ENCODE measurements at places on chromosomes 6 and 20.
A peak's percentile ranks its signal among the peaks of the same experiment; 100 is the strongest.

- no peak for DNase-seq
Observed at GRCh38 chr6:105917038-105917695, 169.0 kb upstream of the PRDM1 start.

- DNase-seq, result no peak
Observed at GRCh38 chr6:144647971-144648651, 363.0 kb downstream of the UTRN start.

DNA sequence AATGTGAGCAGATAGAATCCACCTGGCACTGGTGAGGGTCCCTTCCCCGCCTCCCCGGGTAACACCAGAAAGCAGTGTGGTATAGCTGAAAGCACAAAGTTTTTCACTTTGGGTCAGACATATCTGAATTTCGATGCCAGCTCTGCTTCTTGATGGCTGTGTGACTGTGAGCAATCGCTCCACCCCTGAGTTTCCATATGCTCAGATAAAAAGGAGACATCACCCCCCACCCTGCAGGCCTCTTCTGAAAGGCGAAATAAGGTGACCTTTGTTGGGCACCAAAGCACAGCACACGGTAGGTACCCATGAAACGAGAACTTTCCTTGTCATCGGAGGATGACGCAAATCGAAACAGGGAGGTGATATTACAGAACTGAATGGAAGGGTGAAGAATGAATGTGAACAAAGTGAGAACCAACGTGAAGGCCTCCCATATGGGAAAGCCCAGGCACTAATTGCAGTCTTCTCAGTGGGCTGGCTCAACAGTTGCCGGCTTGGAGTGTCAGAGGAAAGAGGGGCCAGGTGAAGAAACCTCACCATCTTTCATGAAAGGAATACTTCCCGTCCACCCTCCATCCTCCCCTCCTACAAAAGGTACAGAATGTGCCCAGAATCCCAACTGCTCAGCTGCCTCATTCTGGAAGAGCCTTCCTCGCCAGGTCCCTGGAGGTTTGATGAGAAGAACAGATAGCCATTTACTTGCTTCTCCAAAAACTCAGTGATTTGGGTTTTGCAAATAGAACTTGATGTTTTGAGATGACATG is 61.8 kb downstream of the NFATC2 start:
- DNase-seq, result no peak

- no peak for DNase-seq
Observed at GRCh38 chr6:156080371-156080770, 624.7 kb upstream of the NOX3 start.

- no peak for DNase-seq
Observed at GRCh38 chr6:166655251-166655650, 28.2 kb upstream of the RPS6KA2 start.

DNA sequence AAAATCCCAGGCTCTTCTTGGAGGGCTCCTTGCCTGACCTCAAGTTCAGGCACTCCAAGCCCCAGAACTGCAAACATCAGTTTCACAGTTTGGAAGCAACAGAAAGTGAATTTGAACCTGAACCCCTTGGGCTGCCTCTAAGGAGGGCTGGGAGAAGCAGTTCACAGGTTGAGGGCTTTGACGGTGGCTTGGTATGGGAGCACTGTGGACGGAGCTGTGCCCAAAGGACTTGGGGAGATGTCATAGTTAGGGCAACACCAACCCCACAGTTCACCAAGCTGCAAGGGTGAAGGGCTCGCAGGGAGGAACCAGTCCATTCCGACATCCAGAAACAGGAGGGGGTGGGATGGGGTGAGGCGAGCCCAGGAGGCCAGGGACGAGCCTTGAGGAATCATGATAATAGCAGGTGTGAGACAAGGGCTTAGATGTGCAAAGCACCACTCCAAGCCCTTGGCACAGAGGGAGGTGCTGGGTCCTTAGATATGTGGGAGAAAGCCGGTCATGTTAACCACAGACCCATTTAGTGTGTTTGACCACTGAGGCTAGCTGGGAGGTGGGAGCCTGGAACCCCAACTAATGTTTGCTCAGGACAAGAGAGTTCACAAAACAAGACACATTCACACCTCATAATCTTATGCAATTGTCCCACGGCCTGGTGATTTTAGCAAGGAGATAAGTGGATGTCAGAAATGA is 4.3 kb downstream of the CEBPB start:
- no peak for DNase-seq

GRCh38 chr20:31644701-31645100 is 7.0 kb downstream of the COX4I2 start:
- DNase-seq, result no peak

DNA sequence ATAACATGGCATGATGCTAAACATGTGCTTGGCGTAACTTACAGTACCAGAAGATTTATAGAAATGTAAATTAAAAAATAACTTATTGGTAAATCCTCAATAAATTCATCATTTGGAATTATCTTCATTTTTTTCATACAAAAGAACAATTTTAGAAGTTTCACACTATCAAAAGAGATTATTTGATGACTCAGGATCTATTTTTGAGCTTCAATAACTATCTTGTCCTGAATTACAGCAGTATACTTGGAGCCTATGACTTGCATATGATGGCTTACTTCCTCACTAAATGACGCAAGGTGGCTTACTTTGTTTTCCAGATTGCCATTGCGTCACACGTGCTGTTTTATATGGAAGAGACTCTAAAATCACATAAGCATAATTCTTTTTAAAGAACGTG is 49.2 kb downstream of the KHDRBS2 start:
- no peak for DNase-seq

DNA sequence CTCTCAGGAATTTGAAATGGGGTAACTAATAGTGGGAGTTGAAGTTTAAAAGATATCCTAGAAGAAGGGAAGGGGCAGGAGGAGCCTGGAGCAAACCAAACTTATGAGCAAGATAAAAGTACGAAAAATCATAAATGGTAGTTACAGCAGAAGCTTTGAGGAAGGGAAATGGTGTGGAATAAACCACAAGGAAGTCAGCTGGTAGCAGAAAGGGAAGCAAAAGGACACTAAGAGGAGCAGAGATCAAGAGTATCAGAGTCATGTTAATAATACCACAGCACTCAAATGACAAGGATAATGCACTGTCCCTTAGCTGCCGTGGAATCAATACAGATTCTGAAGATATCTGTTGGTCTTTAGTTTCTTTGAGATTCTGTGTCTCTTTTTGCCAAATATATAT is 44.9 kb upstream of the CCDC28A start:
- DNase-seq, result no peak

- DNase-seq, result no peak
Observed at GRCh38 chr6:15530411-15530810, 132.4 kb downstream of the DTNBP1 start.

DNA sequence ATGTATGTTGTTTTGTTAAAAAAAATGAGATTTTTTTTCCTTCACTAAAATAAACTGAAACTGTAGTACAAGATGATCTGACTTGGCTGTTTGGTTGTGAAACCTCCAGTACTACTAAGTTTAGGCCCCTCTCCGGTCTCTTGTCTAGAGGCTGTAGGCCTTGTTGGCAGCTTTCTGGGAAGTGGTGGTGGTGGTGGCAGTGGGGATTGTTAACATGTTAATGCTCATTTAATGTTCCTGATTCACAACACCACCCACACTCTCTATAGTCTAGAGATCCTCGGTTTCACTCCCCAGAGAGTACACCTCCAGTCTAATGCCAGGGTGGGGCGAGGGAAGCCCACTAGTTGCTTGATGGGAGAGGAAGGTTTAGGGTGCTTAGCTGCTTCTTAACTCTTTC is 24.1 kb downstream of the STK4 start:
- DNase-seq, result no peak

DNA sequence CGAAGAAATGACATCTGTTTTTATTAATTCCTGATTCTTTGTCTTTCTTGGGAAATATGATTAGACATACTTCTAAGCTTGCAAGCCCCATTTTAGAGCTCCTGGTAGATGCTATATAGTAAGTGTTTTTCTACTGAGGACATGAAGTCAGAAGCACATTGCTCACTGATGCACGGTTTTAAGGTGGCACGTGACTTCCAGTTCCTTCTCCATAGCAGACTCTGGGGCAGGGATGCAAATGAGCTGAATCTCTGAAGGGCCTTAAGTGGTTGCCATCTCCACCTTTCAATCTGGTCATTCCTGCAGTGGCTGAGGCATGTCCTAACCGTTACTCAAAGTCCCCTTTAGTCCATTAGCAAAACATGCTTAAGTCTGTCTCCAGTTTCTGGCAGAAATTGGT is 421.2 kb upstream of the HTR1E start:
- no peak for DNase-seq

GRCh38 chr6:129605095-129605494 is 104.9 kb downstream of the ARHGAP18 start:
- DNase-seq, result no peak

DNA sequence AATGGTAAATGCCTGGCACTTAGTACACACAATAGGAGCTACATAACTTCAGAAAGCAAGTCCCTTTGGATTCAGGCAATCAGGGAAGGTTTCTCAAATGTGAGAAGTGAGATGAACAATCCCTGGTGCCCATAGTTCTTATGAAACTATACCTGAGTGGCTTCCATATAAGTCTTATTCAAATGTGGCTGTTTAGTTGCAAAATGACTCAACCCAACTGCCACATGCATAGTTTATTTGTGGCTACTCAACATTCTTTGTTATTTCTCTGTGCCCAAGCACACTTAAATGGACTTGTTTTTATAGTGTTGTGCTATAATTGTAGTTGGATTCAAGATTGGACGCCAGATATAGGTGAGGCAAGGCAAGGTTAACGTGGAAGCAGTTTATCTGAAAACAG is 93.7 kb upstream of the ATXN1 start:
- no peak for DNase-seq

DNA sequence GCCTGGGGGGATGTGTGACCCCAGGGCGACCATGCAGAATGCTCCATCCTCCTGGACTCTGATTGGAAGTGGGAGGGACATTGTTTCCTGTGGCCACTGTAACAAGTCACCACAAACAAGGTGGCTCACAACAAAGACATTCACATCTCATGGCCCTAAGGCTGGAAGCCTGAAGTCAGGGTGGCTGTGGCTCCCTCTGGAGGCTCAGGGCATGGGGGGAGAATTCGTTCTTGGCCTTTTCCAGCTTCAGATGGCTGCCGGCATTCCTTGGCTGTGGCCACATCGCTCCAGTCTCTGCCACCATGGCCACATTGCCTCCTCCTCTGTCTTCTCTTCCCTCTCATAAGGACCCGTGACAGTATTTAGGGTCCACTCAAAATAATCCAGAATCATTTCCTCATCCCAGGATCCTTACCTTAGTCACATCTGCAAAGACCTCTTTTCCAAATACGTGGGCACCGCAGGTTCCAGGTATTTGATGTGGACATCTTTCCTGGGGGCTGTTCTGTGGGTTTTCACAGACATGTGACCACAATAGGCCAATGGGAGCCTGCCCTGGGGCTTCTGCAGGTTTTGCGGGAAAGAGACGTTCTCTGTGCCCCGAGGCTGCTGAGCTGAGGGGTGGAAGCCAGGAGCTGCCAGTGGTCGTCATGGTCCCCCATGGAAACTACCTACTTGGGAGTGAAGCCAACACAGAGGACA is 249.3 kb downstream of the PREX1 start:
- DNase-seq, result no peak

GRCh38 chr6:38086346-38086745 is 266.8 kb downstream of the ZFAND3 start:
- no peak for DNase-seq

- no peak for DNase-seq
Observed at GRCh38 chr20:38726804-38727606, 2.7 kb downstream of the SLC32A1 start.

- no peak for DNase-seq
Observed at GRCh38 chr6:17021539-17021889, 80.3 kb upstream of the STMND1 start.

- DNase-seq, result no peak
Observed at GRCh38 chr20:24937579-24937978, 11.5 kb upstream of the CST7 start.

GRCh38 chr6:64186592-64186991 is 551.0 kb downstream of the PHF3 start:
- no peak for DNase-seq

GRCh38 chr6:7424967-7425807 is 35.6 kb downstream of the RIOK1 start:
- DNase-seq, result peak; percentile 14

GRCh38 chr6:44138717-44139350 is 11.5 kb downstream of the TMEM63B start:
- no peak for DNase-seq

DNA sequence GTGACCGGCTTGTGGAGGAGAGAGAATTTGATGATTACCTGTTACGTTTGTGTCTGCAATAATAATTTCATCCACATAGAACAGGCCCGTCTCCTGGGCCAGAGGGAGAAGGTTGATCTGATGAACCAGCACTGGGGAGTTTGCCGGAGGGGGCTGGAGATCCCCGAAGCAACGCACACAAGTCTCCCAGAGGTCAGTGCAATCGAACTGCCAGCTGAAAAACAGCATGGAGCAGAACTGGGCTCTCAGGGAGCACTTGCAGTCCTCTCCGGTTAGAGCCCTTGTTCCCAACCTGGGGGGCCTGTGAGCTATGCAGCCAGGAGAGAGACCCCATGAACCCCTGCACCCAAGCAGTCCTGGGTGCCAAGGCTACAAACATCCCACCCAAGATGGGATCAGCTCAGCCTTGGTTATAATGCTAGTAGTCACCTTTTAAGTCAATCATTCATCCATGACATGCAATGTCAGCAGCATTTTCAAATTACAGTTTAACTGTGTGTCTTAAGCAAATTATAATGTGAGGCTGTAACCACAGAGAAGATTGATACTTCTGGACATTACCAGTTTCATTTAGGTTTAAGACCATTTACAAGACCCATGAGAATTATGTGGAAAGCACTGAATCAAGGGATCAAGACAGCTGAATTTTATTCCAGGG is 34.2 kb downstream of the PKHD1 start:
- DNase-seq, result no peak

GRCh38 chr6:105862936-105863607 is 223.1 kb upstream of the PRDM1 start:
- no peak for DNase-seq

- DNase-seq, result no peak
Observed at GRCh38 chr6:97030431-97030830, 105.9 kb downstream of the KLHL32 start.

- DNase-seq, result no peak
Observed at GRCh38 chr20:51360451-51361201, 181.9 kb downstream of the NFATC2 start.

DNA sequence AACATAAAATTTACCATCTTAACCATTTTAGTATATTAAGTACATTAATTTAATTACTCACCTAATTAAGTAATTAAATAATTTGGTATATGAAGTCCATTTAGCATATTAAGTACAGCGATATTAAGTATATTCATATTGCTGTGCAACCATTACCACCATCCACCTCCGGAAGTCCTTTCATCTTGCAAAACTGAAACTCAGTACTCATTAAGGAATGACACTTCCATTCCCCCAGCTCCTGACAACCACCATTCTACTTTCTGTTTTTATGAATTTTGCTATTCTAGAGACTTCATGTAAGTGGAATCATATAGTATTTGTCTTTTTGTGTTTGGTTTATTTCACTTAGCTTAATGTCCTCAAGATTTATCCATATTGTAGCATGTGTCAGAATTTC is 61.1 kb upstream of the GTSF1L start:
- DNase-seq, result no peak

DNA sequence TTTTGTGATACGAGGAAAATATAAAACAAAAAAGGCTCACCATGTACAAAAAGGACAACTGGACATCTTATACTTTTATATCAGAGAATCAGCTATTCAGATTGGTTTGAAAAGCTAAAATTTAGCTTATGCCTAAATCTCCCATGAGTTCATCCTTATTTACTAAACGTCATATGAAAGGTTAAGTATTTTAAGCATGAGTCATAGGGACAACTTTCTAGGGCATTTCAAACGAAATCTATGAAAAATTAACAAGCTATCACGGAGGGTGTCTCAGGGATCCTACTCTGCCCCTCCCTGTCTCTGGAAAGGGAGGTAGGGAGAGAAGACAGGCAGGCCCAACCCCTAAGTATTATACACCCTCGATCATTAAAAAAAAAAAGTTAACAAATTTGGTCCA is 124.1 kb upstream of the LOC128125822 start:
- no peak for DNase-seq

Data from NCI-H2029 treated with DMSO at 0.1 percent for 48 hours (cell line).